Renal pelvis (tissue), 12 donors: ENCODE measurements at places on chromosomes 13 and 19.

- DNase-seq = no peak
These were observed 31.2 kb downstream of the CBY2 start for GRCh38 chr13:45733361-45733760.

GRCh38 chr19:35410487-35410886 is 37.6 kb upstream of the FFAR2 start:
- no peak for DNase-seq

- DNase-seq = no peak
These were observed 325.4 kb downstream of the FOXO1 start for GRCh38 chr13:40341096-40341471.

GRCh38 chr19:58229255-58229639 is 533 bp downstream of the ZNF544 start:
- no peak for DNase-seq

GRCh38 chr19:15365264-15365663 is 14.3 kb downstream of the AKAP8 start:
- no peak for DNase-seq

- DNase-seq = no peak
These were observed 8.3 kb upstream of the METTL21C start for GRCh38 chr13:102702965-102703725.

DNA sequence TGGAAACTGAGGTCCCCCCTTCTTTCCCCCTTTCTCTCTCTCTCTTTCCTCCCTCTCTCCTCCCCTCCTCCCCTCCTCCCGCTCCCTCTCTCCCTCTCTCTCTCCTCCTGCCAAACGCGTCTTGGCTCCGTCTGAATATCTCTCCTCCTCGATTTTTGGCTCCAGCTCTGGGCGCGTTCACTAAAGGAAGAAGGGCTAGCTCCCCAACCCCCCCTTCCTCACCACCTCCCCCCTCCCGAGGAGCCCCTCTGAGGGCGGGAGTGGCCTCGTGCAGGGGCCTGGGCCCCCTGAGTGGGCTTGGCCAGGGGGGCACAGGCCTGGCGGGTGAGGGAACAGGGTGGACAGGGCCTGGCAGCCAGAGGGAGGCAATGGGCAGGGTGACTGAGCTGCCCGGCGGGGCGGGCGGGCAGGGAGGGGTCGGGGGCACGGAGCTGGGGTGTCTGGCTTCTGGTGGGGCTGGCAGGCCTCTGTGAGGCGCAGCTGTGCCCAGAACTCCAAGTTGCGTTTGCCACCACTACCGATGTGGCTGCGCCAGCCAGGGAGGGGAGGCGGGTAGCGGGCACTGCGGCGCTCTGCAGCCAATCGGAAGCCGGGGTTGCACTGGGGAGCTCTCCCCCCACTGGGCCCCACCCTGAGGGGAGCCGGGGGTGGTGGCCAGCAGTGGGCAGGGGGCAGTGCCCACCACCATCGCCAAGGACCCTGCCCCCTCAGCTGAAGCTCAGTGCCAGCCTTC is 7.1 kb downstream of the NFIX start:
- DNase-seq = no peak

GRCh38 chr13:32028711-32029110 is 2.9 kb upstream of the FRY start:
- DNase-seq = no peak

- DNase-seq = no peak
These were observed 98.2 kb downstream of the RBM26 start for GRCh38 chr13:79307866-79308298.

- DNase-seq = no peak
These were observed 32.6 kb downstream of the UBL3 start for GRCh38 chr13:29817604-29818378.

DNA sequence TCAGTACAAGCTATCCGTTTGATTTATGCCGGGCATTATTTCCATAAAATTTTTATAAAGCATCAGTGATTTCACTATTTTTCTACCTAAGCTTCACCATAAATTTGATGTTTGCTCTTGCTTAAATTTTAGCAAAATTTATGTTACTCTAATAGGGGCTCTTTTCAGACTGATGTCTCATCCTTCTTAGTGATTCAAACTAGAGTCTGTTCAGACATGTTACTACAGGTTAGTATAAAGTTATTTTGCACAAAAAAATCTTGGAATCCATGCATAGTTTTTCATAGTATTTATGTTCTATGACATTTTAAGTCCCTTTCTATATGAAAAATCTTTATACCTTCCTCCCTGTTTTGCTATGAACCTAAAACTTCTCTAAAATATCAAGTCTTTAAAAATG is 1151.9 kb downstream of the SLITRK5 start:
- no peak for DNase-seq

- peak; percentile 45 for DNase-seq
These were observed 81.4 kb downstream of the RNASEH2B start for GRCh38 chr13:50990818-50991506.

GRCh38 chr13:95231393-95231792 is 69.9 kb downstream of the ABCC4 start:
- no peak for DNase-seq

DNA sequence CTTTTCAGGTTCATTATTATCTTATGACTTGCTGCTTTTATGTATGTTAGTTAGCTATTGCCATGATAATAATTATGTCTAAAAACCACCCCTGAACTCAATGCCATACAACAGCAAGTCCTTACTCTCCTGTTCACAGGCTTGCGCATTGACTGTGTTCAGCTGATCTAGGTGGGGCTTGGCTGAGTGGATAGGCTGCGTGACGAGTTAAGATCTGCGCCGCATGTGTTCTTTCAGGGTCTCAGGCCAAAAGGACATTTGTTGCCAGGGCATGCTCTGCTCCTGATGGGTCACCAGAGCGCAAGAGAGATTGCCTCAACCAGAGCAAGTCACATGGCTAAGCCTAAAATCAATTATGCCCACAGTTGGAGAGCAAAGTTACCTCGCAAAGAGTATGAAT is 859 bp downstream of the ZNF568 start:
- DNase-seq = peak; percentile 22

DNA sequence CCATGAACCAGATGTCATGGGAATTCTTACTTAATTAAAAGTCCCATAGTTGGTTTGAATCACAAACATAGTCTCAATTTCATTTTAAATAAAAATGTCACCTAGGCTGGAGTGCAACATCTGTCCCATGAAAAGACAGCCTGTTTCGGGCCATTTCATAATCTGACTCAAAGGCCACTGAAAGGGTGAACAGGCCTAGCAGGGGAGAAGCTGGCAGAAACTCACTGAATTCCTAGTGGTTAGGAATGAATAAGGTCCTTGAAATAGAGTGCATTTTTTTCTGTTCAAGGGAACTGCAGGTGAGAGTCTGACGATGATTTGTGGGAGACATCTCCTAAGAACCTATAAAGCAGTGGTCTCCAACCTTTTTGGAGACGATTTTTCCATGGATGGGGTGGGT is 44.0 kb upstream of the PCCA start:
- no peak for DNase-seq

GRCh38 chr13:28000567-28000966 is 12.1 kb upstream of the URAD start:
- no peak for DNase-seq
